Inflammatory macrophage treated with lipopolysaccharide for 1 hour (primary cell): ENCODE measurements at places on chromosomes 1 and 21.
A peak's percentile ranks its signal among the peaks of the same experiment; 100 is the strongest.

GRCh38 chr1:199157494-199157893, 518.7 kb downstream of the PTPRC start:
- no peak for DNase-seq

DNA sequence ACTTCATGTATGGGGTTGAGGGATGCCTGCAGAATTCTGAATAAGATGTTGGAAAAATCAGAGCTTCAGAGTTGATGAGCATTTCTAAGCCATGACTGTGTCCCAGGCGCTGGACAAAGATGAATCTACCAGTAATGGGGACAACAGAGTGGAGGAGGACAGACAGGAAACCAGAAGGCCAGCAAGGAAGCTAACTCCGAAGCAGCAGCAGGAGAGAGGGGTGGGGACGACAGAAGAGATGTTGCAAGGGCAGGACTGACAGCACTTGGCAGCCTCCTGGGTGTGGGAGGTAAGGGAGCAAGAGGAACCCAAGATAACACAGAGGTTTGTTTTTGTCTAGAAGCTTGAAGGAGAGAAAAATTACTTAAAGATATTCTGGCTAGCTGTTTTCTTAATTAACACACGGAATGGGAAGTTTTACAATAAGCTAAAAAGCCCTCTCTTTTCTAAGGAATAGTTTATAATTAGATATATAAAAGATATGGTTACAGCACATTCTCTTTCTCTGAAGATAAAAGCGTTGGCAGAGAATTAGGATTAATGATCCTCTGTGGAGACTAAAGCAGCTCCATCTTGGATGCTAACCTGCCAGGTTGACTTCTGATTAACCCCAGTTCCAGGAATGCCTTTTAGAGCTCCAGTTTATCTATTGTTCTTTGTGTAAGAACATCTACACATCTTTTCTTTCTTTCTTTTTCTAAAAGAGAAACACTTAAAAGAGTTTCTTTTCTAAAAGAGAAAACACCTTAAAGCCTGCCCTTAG, 92.7 kb downstream of the TENT5C start:
- DNase-seq, result no peak

GRCh38 chr1:175192111-175192629, 406 bp downstream of the KIAA0040 start:
- DNase-seq, result peak; percentile 46

GRCh38 chr1:168907786-168908348, 178.9 kb upstream of the DPT start:
- DNase-seq, result no peak

DNA sequence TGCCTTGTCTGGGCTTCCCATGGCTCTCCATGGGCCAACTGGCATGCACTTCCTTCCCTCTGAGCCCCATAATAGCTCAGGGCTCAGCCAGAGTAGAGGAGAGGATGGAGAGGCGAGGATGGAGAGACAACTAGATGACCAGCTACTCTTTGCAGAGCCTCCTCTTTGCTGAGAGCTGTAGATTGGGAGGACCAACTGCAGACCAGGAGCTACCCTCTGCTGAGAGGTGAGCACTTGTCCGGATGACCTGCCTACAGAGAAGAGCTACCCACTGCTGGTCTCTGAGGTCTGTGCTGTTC, 58.0 kb upstream of the ETV3 start:
- DNase-seq, result no peak
